Heart right ventricle (tissue), 16 donors: ENCODE measurements at places on chromosomes 6 and 20. TPM values are rescaled to one million over a fixed set of nuclear protein-coding genes. Genes with fewer than 3 reads are reported as not detected.

GRCh38 chr6:168384045-168385036 lies 56.6 kb upstream of the SMOC2 start:
- no peak for DNase-seq

- peak; percentile 20 for DNase-seq
These were observed 422.7 kb downstream of the CD83 start for GRCh38 chr6:14540276-14540675.

GRCh38 chr20:12976720-12977309 lies 32.0 kb upstream of the SPTLC3 start:
- no peak for DNase-seq

GRCh38 chr20:24782301-24782700 lies 166.8 kb upstream of the CST7 start:
- DNase-seq: no peak

GRCh38 chr6:4103929-4104328 lies 25.0 kb upstream of the FAM217A start:
- DNase-seq: no peak

DNA sequence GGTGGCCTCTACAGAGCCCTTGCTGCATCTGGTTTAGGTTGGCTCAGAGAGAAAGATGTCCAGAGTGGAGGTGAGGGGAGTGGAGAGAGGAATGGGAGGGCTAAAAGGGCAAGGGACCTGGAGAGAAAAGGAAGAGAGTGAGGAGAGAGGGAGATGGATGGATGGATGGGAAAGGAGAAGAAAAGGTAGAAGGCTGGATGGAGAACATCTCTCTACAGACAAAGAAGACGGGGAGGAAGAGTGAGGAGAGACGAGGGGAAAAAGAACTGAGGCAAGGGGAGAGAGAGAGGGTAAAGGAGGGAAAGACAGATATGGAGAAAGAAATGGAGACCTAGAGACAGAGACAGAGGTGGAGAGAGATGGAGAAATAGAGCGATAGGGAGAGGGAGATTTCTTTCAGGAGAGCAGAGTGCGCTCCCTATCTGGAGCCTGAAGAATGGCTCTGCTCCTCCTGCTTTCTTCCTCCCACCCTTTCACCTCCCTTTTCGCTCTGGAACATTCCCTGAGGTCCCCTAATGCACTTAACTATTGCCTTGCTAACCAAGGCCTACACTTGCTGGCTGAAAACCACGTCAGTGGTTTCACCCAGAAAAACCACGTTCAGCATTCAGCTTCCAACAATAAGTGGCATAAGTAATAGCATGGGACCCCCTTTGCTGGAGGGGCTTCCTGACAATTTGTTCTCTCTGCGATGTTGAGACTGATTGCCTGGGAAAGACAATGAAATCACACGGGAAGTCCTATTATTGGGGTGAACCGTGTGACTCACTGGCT lies 286.3 kb downstream of the CDH26 start:
- DNase-seq: no peak

DNA sequence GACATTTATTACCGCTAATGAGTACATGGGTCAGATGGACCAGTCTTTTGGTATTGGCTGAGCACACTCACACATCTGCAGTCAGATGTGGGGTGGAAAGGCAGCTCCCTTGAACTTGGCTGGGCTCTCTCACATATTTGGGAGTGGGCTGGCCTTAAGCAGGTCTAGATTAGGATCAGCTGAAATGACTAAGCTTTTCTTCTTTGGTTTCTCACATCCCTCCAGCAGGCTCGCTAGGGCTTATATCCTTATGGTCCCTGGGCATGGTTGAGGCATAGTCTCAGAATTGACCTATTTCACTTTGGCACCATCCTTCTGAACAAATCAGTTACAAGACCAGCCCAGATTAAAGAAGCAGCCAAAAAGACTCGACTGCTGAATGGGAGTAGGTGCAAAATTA lies 14.4 kb upstream of the PLCB1 start:
- DNase-seq: no peak

DNA sequence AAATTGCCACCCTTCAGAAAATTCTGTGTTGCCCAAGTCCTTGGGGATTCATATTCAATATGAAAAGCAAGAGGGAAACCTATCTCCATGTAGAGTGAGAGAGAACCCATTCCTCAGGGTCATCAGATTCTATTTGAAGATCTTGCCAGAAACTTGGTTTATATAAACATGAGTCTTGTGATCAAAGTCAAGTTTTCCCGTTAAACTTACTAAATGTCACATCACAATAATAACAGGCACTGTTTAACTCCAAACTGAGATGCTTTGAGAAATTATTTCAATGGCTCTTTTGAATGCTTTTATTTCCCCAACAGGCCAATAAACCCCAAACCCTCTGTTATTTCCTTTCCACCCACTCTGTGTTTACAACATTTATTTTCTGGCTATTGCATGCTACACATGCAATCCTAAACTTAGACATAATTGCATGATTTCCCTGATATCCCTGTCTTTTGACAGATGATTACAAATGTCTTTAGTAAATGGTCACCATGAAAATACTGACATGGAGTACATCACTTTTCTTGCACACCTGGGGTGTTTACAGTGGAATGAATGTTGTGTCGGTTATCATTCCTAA lies 31.1 kb upstream of the SSTR4 start:
- no peak for DNase-seq

DNA sequence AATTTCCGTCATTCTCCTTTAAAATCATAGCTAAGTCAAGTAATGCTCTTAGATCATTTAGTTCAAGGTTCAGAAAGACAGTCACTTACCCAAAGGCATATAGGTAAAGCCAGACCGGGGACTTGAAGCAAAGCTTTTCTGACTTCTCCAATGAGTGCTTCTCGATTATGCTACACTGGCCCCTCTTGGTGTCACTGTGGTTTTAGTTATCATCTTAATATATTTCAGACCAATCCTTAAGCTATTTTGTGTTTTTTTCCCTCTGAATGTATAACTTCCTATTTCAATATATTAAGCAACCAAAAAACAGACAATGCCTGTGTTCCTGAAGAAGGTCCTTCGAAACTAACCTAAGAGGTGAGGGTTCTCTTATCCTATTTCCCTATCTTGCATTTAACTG lies 3.9 kb downstream of the PRDM1 start:
- no peak for DNase-seq

GRCh38 chr6:63352069-63352543 lies 32.3 kb upstream of the LGSN start:
- DNase-seq: no peak

DNA sequence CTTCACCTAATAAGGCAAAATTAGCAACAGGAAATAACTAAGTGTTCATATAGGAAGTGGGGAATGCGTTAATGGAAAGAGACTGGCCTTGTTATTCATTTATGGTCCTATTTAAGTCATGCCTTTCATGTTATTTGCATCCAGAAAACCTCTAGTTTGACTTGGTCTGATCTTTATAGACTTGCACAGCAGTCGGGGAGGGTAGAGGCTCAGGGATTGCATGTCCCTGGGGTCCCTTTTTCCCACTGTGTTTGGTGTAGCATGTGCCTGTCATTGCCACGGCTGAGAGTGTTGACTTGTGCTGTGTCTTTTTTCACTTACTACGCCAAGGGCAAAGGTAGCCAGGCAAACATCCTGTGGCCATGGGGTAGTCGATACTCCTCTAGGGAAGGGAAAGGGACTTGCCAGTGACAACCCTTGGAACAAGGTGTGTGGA lies 105.4 kb upstream of the RIN2 start:
- no peak for DNase-seq

DNA sequence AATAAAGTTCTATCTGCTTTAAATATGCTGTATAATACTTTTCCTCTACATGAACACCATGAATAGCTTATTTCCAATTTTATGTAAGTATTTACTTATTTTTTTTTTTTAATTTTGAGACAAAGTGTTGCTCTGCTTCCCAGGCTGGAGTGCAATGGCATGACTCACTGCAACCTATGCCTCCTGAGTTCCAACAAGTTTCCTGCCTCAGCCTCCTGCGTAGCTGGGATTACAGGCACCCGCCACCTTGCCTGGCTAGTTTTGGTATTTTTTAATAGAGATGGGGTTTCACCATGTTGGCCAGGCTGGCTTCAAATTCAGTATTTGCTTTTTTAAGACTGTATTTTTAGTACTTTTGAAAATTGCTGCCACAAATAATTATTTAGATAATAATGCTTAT lies 1365.9 kb downstream of the GRIK2 start:
- DNase-seq: no peak

DNA sequence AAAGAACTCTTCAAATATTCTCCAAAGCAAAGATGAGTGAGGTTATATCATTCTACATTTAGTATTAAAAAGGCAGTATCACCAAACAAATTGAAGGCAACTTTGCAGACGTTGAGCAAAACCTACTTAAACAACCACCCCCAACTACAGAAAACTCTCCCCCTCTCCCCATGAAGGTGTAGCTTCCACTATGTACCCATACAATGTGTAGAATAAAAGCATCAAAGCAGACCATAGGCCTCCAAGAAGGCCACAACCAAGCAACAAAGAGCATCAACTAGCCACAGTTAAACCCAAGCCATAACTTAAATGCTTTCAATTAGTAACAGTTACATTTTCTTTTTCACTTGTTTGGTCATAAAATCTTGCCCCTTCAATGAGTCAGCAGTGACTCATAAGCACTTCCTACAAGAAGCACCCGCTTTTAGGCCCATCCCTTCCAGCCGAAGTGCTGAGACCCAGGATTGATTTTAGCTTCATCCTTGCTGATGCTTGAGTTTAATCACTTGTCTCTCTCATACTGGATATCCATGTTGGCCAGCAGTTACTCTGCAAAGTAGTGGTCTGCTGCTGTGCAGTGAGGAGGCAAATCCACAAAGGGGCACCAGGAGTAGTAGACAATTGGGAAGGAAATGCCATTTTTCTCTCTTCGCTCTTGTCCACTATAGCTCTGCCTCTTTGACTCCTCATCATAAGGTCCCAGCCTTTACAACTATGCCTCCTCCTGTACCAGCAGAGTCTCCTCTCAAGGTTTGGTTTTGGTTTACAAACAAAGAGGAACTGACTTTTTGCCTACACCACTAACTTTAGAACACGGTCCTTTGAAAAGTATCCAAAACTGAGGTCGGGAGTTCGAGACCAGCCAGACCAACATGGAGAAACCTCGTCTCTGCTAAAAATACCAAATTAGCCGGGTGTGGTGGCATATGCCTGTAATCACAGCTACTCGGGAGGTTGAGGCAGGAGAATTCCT lies 8.4 kb upstream of the NUP153 start:
- no peak for DNase-seq

- no peak for DNase-seq
These were observed 23.7 kb downstream of the CEP85L start for GRCh38 chr6:118627724-118628123.

DNA sequence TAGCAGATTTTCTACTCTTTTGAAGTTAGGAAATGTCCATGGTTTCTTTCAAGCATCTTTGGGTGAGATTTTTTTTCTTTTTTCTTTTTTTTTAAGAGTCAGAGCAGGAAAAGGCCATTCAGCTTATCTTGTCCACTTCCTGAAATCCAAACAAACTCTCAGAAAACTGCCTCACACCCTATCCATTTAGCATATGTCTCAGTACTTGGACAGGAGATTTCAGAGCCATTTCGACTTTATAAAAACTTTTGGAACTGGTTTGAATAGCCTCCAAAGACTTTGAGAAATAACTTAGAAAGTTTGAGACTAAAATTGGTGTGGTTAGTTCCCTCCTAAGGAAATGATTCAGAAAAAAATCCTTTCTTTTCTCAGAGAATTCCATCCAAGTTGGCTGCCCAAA lies 125.1 kb downstream of the MYLK4 start:
- DNase-seq: no peak

DNA sequence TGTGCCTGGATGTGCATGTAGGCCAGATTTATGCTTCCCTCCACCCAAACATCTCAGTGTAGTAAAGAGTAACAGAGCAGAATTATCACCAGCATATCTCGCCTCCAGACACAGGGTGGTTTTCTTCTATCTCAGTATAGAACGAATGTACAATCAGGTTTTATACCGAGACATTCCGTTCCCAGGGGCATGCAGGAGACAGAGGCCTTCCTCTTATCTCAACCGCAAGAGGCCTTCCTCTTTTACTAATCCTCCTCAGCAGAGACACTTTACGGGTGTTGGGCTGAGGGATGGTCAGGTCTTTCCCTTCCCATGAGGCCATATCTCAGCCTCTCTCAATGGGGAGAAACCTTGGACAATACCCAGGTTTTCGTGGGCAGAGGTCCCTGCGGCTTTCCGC lies 36.4 kb upstream of the MC3R start:
- no peak for DNase-seq

DNA sequence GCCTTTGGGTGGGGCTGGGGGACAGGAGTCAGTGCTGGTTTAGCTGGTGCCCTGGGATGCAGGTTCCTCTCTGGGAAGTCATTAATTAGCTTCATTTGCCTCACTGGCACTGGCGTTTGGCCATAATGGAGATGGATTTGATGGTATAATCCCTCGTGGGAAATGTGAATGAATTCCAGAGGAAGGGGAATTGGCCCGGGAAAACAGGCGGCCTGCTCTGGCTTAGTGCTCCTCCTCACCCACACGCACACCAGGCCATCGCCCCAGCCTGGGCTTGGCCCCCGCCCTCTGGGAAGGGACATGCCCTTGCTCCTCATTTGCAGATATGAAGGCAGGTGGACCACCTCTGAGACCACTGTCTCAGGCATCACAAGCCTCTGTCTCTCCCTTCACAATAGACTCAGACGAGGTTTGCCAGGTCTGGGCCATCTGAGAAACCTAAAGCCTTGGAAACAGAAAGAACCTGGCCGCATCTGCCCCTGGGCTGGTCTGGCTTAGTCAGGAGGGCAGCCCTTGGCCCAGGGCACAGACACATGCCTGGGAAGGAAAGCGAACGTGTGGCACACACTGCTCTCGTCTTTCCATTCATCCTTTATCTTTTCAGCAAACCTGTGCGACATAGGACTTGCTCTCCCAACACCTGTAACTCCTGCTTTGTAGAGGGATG lies 199.2 kb upstream of the CDH4 start:
- no peak for DNase-seq

DNA sequence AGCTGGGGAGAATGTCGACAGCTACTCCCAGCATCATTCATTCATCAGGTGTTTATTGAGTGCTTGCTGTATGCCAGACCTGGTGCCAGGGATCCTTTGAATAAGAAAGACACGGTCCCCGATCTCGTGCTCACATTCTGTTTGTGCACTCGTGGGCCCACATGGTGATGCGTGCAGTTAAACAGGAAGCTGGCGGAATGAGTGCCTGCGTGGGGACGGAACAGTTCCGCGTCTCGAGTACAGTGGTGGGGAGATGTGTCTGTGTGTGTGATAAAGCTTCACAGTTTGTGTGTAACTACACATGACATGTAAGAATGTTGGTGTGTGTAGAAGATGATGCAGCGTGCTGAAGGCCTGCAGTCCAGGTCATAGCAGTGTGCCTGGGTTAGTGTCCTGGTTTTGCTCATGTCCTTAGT lies 6.5 kb downstream of the RBM38 start:
- no peak for DNase-seq

TINAG gene
- total RNA-seq: 1.0 TPM

KIAA1755 gene
- total RNA-seq: 5.3 TPM

OR2B2 gene
- not detected for total RNA-seq

FITM2 gene
- total RNA-seq: 173 TPM

OR2J3 gene
- not detected for total RNA-seq

SS18L1 gene
- total RNA-seq: 7.1 TPM

AKAP7 gene
- 7.5 TPM for total RNA-seq

FHL5 gene
- 3.3 TPM for total RNA-seq

PGC gene
- total RNA-seq: not detected

RFX6 gene
- total RNA-seq: not detected

FOXF2 gene
- total RNA-seq: not detected

SAMD10 gene
- 4.0 TPM for total RNA-seq

C6orf58 gene
- not detected for total RNA-seq

MYLK4 gene
- 0.50 TPM for total RNA-seq
